ENCODE measurements at places on chromosomes 2 and 18.

DNA sequence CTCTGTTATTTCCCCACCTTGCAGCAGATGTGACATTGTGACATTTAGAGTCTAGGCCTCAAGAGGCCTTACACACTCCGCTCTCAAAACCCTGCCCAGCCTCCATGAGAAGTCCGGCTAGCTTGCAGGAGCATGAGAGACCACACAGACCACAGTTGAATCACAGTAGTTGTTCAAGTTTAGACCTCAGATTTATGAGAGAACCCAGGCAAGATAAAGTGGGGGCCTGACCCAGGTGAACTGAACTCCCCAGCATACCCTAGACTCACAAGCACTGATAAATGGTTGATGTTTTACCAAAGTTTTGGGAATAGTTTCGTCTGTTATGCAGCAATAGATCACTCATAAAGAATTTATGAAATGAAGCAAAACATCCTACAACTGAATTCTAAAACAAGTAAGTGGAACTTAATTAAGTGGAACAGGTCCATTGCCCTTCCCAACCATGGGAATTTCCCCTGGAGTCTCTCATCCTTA lies 4.7 kb upstream of the STAT1 start:
- no peak for DNase-seq

GRCh38 chr2:213806125-213806726 lies 522.0 kb downstream of the SPAG16 start:
- no peak for DNase-seq

DNA sequence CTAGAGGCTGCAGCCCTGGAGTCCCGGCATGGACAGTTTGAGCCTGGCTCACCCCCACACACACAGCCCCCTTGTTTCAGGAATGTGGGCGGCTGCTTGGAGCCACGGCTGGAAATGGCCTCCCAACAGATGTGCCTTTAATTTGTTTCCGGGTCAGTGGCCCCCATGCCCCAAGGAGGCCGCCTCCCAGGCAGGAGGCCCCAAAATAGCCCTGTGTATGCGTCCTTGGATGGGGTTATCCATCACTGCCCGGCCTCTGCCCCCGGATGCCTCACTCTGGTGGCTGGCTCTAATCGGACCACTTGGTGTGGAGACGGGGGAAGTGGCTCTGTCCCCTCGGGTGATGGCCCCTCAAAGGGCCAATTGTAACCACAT lies 151.9 kb upstream of the MYCN start:
- no peak for DNase-seq

- DNase-seq: no peak
These were observed 178.1 kb downstream of the NCKAP5 start for GRCh38 chr2:133390156-133390555.

DNA sequence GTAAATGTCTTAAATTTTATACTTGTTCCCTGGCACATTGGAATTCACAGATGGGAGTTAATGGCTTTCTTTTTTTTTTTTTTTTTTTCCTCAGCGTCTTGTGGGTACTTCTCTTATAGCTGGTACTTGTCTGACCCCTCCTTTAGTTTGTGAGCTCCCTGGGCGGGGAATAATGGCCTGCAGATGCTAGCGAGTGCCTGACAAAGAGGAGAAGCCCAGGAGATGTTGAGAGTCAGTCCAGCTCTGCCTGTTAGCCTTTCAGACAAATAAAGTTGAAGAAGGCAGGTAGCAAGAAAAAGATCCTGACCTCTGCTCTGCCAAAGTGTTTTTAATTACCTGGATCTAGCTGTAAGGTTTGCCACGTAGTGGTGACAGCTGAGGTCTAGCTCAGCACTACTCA lies 6.6 kb downstream of the BCL2L11 start:
- no peak for DNase-seq

- no peak for DNase-seq
These were observed 22.7 kb downstream of the C1D start for GRCh38 chr2:68040078-68040477.

- DNase-seq: no peak
These were observed 1166.3 kb upstream of the ACVR2A start for GRCh38 chr2:146678516-146678915.

DNA sequence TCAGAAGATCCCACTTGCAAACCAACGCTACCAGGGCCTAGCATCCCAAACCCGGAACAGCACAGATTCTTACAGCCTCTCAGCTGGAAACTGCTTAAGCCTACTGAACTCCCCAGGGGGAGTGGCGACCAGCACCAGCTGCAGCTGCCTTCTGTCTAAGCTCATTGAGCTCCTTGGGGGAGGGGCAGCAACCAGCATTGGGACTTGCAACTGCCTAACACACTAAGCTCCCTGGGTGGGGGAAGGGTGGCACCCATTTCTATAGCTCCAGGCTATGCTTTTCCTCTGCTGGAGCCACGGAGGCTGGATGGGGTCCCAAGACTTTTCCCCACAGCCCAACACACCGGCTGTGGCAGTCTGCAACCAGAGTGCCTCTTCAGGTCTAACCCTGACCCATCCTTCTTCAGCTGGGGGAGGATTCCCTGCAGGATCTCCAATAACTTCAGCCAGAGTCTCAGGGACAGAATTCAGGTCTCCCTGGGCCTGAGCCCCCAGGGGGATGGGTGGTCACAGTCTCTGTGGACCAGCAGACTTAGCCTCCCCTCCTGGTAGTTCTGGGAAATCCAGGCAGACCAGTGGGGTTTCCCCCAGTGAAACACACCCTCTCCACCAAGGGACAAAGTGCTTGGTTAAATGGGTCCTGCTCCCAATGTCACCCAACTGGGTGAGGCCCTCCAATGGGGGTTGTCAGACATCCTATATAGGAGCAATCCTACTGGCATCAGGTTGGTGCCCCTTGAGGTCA lies 45.9 kb upstream of the ITGA4 start:
- DNase-seq: no peak

- DNase-seq: no peak
These were observed 195.8 kb upstream of the TNP1 start for GRCh38 chr2:217055624-217056023.

DNA sequence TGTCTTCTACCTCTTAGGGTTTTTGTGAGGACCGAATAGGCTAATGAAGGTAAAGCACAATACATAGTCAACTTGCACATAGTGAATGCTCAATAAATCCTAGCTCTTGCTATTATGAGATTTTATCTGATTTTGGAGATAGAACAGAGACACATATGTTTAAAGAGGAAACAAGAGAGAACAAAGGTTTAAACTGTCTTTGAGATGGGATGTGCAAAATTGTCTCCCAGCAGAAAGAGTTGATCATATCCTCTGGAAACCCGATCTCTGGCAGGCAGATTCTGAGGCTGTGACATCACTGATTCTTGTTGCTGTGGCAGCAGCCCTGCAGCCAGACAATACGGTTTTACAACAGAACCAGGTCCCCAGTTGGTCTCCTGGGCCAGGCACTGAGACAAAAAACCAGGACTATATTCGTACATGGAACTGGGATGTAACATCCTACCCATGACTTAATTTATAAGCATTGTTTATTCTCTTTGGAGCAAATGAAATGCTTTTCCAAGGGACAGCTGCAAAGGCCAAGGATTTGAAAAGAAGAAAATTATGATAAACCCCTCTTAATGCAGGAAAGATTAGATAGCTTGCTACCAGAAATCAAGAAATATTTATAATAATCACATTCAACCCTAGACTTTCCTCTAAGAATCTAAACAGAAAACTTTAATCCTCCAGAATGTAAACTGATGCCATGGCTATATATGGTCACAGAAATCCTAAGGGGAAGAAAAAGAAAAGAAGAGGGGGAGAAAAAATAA lies 80.2 kb downstream of the SLC8A1 start:
- DNase-seq: no peak

DNA sequence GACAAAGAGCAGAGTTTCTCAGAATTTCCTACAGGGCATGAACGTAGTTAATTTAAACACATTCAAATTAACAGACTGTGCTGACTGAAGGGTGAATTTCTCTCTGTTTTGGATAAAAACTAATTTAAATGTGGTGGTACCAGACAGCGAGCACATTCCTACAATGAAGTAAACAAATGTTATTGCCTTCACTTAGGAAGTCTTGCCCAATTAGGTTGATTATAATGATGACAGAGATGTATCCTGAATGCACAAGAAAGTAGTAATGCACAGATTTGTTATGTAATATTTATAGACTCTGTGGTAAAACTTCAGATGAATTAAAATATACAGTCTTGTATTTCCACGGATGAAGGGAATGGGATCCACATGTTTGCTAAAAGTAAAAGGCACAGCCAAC lies 507.2 kb downstream of the EPHA4 start:
- no peak for DNase-seq
